NCI-H526 treated with DMSO at 0.1 percent for 48 hours (cell line): ENCODE measurements at places on chromosomes 5 and 9.

GRCh38 chr5:117803533-117803932 lies 1184.8 kb downstream of the DTWD2 start:
- no peak for DNase-seq

DNA sequence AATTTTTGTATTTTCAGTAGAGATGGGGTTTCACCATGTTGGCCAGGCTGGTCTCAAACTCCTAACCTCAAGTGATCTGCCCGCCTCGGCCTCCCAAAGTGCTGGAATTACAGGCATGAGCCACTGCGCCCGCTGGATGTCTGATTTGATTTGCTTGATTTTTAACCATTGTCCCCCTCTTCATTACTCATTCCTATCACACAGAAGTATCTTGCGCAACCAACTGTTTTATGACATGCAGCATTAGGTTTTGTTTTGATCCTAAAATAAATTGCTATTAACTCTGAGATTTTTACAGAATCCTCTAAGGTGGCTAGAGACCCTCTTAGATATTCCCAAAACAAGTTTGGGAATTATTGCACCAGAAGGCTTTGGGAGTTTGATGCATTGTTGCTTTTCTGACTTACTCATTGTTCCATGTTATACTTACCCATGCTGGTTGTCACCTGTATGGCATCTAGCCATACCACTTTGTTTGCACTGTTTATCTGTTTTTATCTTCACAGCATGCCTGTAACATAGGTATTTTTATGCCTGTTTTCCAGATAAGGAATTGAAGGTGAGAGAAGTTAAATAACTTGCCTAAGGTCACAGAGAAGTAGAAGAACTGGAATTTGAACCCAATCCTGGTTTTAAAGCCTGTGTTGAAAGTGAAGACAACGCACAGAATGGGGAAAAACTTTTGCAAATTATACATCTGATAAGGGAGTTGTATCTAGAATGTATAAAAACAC lies 35.9 kb upstream of the PWWP2A start:
- no peak for DNase-seq

DNA sequence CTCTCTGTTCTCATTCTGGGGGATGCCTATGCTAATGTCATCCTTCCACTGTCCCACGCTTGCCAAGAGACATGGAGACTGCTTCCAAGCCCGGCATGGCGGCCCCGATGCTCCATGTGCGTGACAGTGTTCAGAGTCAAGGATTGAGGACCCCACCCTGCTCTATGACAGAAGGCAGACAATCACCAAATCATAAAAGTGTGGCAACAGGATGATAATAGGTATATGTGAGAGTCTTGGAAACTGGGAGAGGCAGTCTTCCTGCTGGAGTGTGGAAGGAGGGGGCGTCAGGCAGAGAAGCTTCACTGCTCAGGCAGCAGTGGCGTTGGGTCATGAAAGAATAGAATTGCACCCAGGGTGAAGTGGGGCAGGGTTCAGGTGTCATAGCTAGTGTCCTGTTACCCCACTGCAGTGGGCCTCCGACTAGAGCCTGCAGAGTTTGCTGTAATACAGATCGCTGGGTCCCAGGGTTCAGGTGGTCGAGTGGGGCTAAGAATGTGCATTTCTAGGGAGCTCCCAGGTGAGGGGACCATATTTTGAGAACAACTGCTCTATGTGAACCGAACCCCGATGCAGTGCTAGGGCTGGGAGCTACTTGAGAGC lies 12.5 kb upstream of the GADD45G start:
- no peak for DNase-seq

- DNase-seq, result no peak
These were observed 367.5 kb upstream of the PTGER4 start for GRCh38 chr5:40312205-40312604.

GRCh38 chr5:148805326-148806290 lies 20.8 kb upstream of the ADRB2 start:
- DNase-seq, result no peak

- no peak for DNase-seq
These were observed 2.7 kb downstream of the PTGDS start for GRCh38 chr9:136979769-136980587.

GRCh38 chr5:160159991-160160792 lies 40.9 kb upstream of the PWWP2A start:
- peak; percentile 70 for DNase-seq

- no peak for DNase-seq
These were observed 176.1 kb upstream of the FGF10 start for GRCh38 chr5:44565360-44565759.

DNA sequence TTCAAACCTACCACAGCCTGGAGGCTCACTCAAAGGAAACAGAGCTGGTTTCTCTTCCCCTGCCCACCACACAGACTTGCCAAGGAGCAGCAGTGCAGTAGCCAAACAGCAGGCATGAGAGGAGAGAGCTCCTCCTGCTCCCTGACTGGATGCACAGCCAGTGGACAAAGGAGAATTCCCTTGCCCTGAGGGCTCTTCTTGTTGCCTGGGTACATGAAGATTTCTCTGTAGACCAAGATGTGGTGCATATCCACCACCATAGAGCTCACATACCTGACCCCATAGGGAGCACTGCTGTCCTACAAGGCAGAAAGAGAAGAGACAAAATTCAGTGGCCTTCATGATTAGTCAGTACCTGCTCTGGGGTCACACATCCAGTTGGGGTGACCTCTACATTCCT lies 56.3 kb upstream of the SPATA31E1 start:
- no peak for DNase-seq

DNA sequence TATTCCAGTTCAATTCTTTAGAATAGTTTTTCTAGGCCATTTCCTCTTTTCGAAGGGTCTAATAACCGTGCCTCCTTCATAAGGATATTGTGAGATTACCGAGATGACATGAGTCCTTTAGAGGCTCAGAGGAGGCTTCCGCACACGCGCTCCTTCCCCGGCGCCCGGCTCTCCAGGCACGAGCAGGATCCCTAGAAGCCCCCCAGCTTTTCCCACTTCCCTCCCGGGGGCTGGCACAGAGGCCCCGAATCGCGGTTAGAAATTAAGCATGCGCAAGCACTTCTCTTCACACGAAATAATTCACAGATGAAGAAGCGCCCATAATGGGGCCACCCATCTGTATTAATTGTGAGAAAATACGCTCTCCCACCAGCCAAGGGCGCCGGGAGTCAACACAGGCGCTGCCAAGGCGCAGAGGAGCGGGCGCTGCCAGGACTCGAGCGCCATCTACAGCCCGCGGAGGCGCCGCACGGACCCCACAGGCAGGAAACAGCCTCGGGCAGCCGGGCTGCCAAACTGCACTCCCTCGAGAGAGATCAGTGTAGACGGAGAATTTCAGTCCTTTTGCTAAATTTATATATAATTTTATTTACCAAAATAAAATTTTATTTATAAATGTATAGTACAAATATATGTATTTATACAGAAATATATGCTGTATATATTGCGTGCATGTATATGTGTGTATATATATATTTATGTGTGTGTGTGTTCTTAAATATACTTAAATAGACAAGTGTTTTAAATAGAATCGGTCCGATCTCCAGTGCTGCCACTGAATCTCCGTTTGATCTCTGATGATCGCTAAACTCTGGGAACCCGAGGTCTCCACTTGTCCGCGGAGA lies 258.1 kb upstream of the NFIL3 start:
- no peak for DNase-seq
